Stimulated activated CD4-positive, alpha-beta T cell treated with anti-CD3 and anti-CD28 coated beads, Interleukin-1b, Interleukin-23, amount 100 ng/mL, for 48 hours (primary cell): ENCODE measurements at places on chromosomes 6 and 20.

- no peak for DNase-seq
Measured at GRCh38 chr6:145699462-145699861, 35.9 kb downstream of the EPM2A start.

DNA sequence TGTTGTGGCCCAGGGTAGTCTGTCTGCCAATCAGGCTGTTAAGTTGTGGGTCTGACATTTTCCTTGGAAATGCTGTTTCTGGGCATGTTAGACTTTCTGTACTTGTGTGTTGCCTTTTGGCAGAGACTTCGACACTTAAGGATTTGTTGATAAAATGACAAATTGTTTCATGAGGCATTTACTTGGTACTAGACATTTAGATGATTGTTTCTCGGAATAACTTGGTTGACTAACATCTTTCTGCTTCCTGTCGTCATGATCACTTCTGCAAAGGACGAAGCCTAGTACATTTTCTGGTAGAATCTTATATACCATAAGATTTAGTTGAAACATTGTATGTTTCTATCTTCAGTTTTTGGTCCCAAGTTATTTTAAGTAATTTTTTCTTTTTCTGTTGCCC is 34.1 kb downstream of the UTRN start:
- no peak for DNase-seq

DNA sequence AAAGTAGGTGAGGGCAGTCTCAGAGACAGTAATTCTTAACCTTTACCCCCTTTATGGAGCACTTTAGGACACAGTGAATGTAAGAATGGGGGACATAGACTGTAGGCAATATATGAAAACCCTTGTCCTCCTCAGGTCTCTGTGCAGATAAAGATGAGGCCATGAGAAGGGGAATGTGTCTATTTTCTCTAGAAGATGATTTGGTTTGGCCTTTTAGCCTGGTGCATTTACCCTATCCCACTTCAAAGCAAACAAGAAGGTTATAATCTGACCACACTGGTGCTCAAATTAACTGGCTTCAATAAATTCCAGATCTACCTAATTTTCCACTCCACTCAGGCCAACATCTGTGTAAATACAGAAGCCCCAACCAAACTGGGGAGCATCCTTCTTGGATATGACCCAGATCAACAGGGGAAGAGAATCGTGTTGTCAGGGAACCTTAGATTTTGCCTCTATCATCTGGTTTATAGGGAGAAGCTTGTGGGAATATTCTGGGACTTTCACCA is 42.4 kb downstream of the RIPOR2 start:
- no peak for DNase-seq

DNA sequence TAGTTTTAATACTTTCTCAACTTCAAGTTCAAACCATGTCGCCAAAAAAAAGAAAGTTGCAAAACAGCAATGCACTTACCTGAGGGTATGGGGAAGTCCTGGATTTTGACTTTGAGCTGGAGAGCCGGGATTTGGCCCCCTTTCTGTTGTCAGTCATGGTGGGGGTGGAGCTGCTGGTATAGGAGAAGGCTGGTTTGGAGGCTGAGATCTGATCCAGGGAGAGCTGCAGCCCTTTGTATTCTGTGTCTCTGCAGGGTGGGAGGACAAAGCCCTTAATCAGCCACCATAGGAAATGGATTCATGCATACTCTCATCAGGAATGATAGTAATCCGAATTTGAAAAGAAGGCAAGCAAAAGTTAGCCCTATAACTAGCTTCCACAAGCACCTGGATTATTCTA is 44.0 kb downstream of the SIM1 start:
- DNase-seq, result no peak

DNA sequence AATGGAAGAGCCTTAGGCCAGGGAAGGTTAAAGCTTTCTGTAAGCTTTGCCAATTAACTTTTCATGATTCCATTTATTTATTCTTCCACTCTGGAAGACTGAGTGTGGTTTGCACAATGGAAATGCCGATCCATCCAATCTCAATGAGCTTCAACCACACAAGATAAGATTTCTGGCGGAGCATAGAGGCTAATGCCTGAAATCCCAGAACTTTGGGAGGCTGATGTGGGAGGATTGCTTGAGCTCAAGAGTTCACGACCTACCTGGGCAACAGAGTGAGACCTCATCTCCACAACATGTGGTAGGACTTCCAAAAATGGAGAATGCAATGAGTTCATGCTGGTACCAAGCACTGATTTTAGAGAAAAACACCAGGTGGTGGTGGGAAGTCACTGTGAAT is 6.2 kb downstream of the ENPP1 start:
- DNase-seq, result no peak

DNA sequence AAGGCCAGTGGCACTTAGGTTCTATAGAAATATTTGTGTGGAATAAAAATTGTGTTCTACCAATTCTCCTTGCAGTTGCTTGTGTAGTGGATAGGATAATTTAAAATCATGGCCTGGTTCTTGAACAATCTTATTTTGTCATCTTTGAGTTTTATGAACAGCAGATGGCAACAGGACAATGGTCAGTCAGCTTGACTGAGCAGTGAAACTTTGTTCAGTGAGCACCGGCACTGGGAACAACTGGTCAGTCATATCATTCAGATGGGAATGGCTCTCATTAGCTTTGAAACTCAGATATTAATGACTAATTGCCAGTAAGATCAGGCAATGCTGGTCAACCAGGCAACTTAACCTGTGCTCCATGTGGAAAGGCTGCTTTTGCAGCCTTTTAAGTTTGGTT is 129.2 kb downstream of the BCKDHB start:
- DNase-seq, result no peak
